NCI-H2081 treated with DMSO at 0.1 percent for 48 hours (cell line): ENCODE measurements at places on chromosomes 4 and X.

- DNase-seq = no peak
Measured at GRCh38 chrX:71919431-71919830, 8.8 kb downstream of the NHSL2 start.

GRCh38 chr4:183098723-183099536 lies at the start of gene WWC2:
Gene WWC2, plus strand, starts transcription at chr4:183099257. Its CDS starts 235 bp downstream, at chr4:183099492.
- DNase-seq = no peak

DNA sequence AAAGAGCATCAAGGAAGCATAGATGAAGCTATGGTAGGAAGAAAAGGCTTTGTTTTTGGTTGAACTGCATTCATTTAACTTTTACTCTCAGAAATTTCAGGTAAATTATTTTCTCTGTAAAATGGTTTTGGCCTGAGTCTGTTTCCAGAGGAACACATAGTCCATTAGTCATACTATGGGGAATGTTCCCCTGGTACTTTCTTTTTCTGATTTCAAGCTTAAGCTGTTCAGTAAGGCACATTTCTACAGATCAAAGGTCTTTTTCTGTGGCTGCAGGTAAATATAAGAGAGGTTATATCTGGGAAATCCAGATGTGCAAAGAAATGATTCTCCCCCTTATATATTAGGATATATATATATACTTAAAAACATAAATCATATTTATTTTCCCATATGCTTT lies 1744.4 kb upstream of the ADGRL3 start:
- no peak for DNase-seq

GRCh38 chrX:13888284-13888683 lies 71.4 kb upstream of the GPM6B start:
- no peak for DNase-seq

- DNase-seq = no peak
Measured at GRCh38 chrX:21929209-21929608, 11.3 kb upstream of the SMS start.

DNA sequence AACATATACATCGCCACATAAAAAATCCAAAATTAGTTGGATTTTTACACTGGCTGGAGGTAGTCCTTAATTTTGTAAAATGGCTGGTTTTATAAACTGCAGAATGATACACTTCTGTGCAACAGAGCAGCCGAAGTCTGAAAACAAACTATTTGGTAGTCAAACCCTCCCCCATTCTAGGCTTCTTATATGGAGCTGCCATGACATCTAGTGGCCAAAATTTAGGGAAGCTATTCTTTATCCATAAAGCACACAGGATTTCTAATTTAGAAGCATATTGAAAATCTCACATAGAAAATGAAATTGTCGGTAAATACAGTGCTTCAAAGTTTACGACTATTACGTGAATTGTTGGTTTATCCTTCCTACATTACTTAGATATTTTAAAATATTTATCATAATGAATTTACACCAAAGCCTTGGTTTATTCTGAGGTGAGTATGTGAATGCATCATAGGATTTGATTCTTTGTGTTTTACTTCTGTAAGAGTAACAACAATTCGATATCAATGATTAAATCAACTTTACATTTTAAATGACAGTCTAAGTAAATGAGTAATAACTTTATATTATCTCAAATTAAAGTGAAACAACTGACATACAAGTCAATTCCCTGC lies 113.4 kb upstream of the FAM241A start:
- DNase-seq = no peak

GRCh38 chr4:88960576-88960975 lies 96.4 kb downstream of the FAM13A start:
- no peak for DNase-seq

DNA sequence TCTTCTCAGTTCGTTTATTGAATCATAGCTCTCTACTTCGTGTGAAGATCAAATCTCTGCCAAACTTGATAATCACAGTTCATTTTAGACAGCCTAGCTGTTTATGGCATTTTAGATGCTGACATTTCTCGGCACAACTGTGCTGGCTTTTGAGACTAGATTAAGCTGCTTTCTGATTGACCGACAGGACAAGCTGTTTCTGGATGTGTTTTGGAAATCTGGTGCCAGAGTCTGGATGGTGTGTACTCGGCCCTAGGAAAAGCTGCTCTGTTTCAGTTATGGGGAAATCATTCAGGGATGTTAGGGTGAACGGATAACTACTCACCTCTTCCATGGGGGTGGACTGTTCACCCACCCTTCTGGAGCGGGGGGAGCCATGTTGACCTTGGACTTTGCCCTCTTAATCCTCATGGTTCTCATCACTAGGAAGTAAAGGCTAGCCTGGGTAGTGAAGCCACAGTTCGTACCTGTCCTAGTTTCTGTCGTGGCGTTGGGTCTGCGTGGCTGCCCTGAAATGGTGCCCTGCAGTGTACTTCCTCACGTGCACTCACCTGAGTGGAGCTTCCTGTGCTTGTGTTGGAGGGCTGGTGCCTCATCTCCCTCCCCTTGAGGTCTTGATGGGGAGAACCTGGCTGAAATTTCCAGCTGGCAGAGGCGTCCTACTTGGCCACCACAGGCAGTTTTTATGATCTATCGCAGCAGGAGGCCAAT lies 13.7 kb upstream of the WDR1 start:
- DNase-seq = no peak

DNA sequence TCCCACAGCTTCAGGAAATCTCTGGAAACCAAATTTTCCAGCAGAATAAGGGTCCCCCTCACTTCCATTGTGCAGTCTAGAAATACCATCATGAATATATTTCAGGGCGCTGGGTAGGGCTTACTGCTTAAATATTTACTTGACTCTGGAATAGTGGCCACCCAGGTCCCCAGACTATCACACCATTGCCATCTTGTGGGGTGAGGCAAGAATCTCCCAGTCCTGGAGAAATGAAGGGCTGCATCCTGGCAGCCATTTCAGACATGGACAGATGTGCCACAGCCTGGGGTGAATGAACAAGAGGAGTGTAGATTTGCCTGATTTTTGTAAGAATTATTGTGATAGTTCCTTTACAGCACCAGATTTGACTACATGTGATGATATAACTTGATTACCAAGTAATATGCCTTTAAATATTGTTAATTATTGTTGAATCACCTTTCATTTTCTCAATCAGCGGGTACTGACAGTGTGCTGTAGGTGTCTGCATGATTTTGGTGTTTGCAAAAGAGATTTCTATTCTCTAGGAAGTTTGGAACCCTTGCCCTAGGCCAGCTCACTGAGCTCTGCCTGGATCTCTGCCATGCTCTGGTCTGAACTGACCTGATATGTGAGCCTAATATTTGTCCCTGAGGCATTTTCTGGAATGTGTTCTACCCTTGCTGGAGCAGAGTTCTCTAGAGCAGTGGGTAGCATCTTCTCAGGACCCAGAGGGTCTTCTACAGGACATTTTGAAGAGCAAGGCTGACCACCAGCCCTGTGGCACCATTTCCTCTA lies 183.4 kb downstream of the KIT start:
- DNase-seq = no peak

DNA sequence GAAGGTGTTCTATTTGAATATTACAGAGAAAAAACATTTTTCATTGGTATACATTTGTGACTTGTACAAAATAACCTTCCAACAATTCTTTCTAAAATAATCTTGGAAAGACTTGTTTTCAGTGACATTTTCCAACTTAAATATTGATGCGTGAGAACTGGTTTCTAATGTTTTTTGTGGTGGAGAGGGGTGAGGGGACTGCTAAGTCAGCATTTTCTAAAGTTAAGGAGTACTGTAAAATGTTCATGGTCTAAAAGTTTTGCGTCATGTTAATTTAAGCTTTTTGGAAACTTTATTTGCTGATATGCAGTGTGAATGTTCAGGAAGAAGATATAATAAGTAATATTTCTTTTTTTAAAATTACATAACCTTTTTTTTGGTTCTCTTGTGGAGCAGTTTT lies 229.3 kb downstream of the MAGEB5 start:
- DNase-seq = no peak

DNA sequence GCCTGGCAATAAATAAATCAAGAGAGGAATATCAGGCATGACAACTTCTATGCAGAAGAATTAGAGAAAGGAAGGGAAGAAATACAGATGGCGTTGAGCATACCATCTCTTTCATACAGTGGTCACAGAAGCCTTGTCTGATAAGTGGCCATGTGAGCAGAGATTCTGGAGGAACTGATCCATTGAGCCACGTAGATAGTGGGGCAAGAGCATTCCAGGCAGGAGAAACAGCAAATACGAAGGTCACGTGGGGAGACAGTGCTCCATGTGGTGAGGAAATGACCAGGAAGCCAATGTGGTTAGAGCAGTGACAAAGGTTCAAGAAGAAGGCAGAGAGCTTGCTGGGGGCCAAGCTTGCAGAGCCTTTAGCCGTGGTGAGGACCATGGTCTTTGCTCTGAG lies 226.7 kb upstream of the NOCT start:
- DNase-seq = no peak

- no peak for DNase-seq
Measured at GRCh38 chr4:10403633-10404445, 53.4 kb downstream of the ZNF518B start.

GRCh38 chrX:132809581-132809980 lies 148.8 kb downstream of the HS6ST2 start:
- no peak for DNase-seq

DNA sequence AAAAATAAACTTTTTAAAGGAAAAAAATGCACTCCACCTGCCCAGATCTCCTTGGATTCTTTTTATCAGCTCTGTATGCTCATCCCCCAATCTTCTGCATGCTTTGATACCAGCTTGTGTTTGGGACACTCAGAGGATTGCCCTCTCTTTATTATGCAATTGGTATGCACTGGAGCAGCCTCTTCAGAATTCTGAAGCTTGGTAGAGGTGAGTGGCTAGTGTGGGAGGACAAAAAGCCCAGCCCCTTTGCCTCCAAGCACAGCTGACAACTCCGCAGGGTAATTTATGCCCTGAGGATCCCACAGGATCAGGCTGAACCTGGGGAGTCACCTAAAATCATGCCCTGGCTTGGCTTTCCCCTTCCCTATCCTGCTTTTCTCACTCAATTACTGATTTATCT lies 16.7 kb downstream of the IL21 start:
- DNase-seq = no peak

DNA sequence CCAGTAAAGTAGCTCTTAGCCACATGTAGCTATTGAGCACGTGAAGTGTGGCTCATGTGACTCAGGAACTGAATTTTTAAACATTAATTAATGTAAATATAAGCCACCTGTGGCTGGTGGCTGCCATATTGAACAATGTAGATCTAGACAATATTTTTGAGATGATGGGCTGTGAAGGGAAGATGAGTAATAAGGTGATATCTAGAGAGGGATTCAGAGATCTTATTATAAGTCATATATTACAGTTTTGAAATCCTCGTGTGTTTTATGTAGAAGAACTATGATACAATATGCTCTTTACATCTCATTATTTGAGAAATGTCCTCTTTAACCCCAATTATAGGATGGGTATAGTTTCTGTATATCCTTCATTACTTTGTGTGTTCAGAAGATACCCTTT lies 5.6 kb downstream of the GAR1 start:
- DNase-seq = no peak

DNA sequence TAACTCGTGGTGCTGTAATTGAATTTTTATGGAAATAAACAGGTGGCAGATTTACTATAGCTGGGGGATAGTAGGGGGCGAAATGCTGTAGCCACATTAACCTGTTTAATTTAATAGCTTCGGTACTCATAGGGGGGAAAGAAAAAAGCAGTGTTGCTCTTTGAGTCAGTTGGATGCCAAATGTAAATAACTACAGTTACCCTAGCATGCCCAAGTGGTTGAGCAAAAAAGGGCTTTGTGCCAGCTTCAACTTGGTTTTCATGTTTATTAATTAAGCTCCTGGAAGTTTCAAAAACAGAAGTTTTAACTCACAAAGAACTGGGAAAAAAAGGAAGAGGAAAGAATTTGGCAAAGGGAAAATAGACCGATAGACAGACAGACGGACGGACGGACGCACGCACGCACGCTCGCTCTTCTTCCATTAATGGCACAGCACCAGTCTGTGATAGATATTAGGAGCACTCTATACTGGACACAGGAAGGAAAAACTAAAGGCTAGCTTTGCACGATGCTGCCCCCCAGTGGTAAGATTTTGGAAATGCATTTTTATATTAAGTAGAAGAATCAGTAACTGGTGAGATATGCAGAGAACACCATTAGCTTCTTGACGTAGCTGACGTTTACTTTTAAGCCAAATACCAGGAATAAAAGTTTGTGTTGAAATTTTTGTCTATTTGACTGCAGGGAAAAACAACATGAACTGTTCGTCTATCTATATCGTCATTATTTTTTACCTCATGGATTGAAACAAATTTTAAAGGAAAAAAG lies 151.8 kb downstream of the SLC7A11 start:
- DNase-seq = peak; percentile 18

- DNase-seq = no peak
Measured at GRCh38 chr4:5114950-5115349, 63.7 kb downstream of the STK32B start.

- no peak for DNase-seq
Measured at GRCh38 chr4:168558599-168558998, 61.7 kb downstream of the PALLD start.

GRCh38 chr4:156790866-156791265 lies 180.7 kb downstream of the PDGFC start:
- DNase-seq = no peak

GRCh38 chr4:169774466-169775445 lies 17.0 kb upstream of the HPF1 start:
- DNase-seq = no peak

GRCh38 chr4:89358935-89359638 lies 51.5 kb upstream of the GPRIN3 start:
- no peak for DNase-seq

GRCh38 chr4:189771696-189772361 lies 168.8 kb upstream of the FRG1 start:
- DNase-seq = no peak

DNA sequence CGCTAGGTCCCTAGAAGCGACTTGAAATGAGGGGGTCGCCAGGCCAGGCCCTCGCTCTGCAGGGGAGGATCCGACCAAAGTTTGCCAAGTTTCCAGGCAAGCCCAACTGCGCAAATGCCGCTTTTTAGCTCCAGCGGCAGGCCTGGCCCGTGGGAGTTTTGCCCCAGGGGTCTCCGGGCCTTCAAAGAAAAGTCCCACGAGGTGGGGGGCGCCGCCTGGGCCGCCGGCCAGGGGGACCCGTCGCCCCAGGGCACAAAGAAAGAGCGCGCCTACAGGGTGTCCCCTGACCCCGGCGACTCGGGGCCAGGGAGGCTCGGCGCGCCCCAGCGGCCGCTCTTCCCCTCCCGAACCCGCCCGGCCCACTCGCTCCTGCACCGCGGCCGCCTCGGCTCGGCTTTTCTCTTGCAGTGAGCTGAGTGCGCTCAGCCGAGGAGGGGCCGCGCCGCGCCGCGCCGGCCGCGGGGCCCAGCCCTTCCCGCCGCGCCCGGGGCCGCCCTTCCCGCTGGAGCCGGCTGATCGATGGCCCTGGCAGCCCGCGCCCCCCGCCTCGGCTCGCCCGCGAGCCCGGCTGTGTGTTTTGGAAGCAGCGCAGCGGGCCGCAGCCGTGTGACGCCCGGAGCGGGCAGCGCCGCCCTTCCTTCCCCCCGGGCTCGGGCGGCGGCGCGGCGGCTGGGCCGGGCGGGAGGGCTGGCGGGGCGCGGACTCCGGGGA lies 754 bp upstream of the KLF3 start:
- DNase-seq = no peak

GRCh38 chr4:152738827-152739226 lies 40.7 kb downstream of the TIGD4 start:
- no peak for DNase-seq

GRCh38 chr4:111997785-111998184 lies 147.5 kb upstream of the FAM241A start:
- no peak for DNase-seq
